ENCODE measurements at places on chromosomes 12 and 14.

GRCh38 chr12:34046570-34046969 is 24.3 kb downstream of the ALG10 start:
- DNase-seq: no peak

- DNase-seq: no peak
Measured at GRCh38 chr14:45400509-45400908, 147.5 kb upstream of the MIS18BP1 start.

GRCh38 chr14:102256716-102257115 is 48.2 kb downstream of the MOK start:
- DNase-seq: no peak

DNA sequence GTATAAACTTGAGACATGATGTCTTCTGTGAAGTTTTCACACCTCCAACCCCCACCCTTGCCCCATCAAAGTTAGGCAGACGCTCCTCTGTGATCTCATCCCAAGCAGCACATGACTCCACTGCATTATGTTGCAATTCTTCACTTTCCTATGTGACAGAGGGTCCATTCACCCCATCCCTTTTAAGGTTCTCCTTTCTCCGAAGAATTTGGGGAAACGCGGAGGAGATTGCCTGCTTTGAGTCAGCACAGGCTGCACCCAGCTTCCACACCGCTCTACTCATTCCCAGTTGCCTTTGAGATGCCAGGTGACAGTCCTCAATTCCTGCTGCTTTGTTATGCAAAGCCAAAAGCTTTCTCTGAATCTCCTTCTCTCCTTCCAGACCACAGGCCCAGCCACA is 61.8 kb downstream of the PHLDA1 start:
- no peak for DNase-seq

- no peak for DNase-seq
Measured at GRCh38 chr12:124018539-124018938, 45.5 kb downstream of the ZNF664 start.

- DNase-seq: no peak
Measured at GRCh38 chr14:46432516-46432915, 219.1 kb downstream of the RPL10L start.

DNA sequence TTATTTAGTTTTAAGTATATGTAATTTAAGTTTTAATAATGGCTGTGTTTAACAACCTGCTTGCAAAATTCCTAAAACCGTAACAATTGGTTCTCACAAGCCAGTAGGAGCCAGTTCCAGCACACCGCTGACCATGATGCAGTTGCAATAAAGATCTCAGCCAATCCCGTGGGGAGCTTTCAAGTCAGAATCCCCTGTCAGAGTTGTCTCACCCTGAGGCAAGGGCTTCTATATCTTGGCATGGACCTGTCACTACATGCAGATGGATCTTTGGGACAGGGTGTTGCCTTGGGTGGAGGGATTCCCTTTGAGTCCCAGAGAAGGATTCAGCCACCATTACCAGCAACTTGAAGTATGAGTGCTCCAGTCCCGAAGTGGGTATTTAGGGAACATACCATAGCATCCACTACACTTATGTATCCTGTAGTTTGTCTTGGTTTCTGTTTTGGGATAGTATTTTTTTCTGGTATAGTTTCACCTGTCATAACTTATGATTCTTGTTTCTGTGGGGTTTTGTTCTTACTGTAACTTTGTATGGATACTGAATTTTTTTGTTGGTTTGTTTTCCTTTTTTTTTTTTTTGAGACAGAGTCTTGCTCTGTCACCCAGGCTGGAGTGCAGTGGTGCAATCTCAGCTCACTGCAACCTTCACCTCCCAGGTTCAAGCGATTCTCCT is 30.1 kb upstream of the LIMA1 start:
- no peak for DNase-seq

DNA sequence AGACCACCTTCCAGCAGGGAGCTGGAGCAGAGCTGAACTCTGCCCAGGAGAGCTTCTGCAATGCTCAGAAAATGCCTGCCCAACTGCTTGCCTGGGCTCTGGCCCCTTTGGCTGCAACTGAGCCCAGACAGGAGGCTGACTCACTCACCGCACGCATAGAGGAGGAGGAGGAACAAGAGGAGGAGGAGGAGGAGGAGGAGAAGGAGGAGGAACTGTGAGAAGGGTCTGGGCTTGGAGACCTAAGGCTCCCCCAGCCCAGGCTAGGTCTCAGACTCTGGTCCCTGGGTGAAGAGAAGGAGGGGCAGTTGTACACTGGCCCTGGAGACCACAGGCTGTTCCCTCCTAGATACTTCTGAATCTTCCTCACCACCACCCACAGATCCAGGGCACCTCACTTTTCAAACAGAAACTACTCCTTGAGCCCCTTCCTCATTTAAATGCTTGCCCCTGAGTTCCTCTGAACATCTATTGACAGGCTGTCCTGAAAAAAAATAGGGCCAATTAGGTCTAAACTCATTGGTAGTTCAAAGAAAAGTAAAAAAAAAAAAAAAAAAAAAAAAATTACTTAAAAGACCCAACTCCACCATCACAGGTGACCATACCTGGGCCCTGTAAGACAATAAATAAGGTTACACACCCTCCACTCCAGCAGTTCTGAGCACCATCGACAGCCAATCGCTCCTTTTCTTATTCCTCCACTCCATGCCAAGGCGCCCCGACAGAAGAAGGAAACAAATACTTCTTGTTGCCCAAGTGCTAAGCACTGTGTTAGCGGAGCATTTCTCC is 674 bp downstream of the VDR start:
- DNase-seq: peak; percentile 88

DNA sequence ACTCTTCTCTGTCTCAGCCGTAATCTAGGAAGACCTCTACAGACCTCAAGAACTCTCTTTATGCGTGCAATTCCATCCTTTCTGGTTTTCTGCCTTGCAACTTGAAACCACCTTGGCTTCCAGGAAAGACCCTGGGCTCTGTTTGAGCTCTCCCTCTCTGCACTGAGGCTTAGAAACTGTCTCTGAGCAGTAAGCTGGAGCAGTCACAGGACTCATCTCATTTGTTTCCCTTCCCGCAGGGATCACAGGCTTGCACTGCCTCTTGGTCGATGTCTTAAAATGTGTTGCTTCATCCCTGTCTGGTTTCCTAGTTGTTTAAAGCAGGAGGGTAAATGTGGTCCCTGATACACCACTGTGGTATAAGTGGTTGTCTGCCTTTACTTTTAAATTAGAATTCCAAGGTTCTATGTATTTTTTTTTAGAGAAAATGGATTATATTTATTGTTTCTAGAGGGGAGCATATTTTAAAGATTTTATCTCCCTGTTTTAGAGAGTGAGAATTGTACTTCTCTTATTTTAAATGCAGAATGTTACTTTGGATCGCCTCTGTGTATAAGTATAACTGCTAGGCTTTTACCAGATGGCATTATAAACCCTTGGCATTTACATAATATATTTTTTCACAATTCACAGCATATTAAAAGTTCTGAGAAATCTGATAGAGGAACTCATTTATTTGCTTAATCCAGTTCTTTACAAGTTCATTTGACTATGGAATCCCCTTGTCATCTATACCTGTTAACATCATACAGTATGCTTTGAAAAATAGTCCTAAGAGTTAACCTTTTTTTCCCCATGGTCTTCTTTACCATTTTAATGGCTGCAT is 26.4 kb downstream of the EID3 start:
- no peak for DNase-seq

GRCh38 chr14:101495827-101496775 is 65.2 kb upstream of the DIO3 start:
- DNase-seq: no peak
